Naive thymus-derived CD8-positive, alpha-beta T cell (primary cell): ENCODE measurements at places on chromosomes 7 and 10. TPM values are rescaled to one million over a fixed set of nuclear protein-coding genes. Genes with fewer than 3 reads are reported as not detected.
A peak's percentile ranks its signal among the peaks of the same experiment; 100 is the strongest.

LMBR1 gene
- 136 TPM for total RNA-seq

SLC13A4 gene
- not detected for total RNA-seq

GRCh38 chr10:29922892-29923291, 136.5 kb downstream of the JCAD start:
- H3K27me3 ChIP-seq, result peaks cover 23% of the 10 kb centered on the region
- DNase-seq, result no peak
- peaks cover 10% of the 10 kb centered on the region for H3K36me3 ChIP-seq
- no peaks in the 10 kb centered on the region for H3K4me1 ChIP-seq
- no peak overlapping the region for H3K27ac ChIP-seq
- no peak overlapping the region for H3K4me3 ChIP-seq

DNA sequence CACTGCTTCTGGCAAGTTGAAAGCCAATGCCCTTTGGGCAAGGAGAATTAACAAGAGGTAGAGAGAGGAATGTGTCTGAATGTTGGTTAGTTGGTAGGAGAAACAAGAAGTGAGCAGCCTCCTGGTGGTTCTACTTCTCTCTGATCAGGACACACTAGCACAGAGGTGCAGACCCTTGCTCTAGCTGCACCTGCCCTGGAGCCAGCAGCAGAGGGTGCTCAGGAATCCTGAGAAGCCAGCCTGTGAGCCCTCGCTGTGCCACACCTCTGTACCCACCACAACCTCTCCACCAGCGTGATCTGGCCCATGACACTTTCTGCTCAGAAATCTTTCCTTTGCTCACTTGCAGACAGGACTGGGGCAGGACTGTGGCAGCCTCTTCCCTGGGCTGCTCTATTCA, 364.7 kb downstream of the RPS24 start:
- no peak overlapping the region for H3K4me3 ChIP-seq
- no peak overlapping the region for H3K27ac ChIP-seq
- no peaks in the 10 kb centered on the region for H3K36me3 ChIP-seq
- no peaks in the 10 kb centered on the region for H3K4me1 ChIP-seq
- peak; percentile 3 for DNase-seq
- H3K27me3 ChIP-seq, result no peaks in the 10 kb centered on the region

DNA sequence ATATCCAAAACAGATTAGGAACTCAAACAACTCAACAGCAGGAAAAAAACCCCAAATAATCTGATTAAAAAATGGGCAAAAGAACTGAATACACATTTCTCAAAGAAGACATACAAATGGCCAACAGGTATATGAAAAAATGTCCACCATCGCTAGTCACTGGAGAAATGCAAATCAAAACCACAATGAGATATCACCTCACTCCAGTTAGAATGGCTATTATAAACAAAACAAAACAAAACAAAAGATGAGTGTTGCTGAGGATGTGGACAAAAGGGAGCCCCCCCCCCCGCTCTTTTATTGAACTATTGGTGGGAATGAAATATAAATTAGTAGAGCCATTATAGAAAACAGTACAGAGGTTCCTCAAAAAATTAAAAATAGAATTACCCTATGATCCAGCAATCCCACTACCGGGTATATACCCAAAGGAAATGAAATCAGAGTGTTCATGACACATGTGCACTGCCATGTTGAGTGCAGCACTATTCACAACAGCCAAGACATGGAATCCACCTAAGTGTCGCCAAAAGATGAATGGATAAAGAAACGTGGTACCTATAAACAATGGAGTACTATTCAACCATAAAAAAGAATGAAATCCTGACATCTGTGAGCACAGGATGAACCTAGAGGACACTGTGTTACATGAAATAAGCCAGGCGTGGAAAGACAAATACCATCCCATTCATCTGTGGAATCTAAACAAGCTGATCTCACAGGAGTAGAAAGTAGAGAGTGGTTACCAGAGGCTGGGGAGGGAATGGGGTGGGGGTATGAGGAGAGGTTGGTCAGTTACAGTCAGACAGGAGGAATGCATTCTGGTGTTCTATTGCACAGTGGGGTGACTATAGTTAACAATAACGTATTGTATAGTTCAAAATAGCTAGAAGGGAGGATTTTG, 78.1 kb upstream of the RHEB start:
- no peak for DNase-seq
- no peak overlapping the region for H3K27ac ChIP-seq
- peaks cover 32% of the 10 kb centered on the region for H3K4me1 ChIP-seq
- no peaks in the 10 kb centered on the region for H3K27me3 ChIP-seq
- no peak overlapping the region for H3K4me3 ChIP-seq

DNA sequence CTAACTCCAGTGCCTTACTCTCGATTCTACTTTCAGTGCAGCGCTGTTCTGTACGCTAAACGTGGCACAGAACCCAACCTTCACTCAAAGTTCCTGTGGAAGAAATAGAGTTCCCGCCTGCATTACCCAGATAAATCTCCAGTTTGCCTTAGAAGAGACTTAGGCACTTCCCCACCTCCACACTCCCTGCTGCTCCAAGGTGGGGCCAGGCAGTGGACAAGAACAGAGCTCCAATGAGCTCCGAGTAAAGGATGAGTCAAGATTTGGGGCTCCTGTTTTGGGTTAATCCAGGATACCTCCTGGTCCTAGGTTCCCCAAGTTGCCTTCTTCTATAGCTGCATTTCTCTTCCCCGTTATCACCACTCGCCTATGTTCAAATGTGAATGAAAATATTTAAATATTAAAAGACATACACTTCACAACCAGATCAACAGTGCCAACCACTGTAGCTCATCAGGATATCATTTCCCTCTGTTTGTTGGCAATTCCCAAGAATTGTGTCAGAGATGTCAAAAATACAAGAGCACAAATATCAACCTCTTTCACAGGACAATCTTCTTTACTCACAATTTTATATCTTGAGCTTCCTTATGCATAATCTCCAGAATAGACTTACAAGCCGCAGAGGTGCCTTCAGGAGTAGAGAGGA, 48.0 kb downstream of the MALSU1 start:
- H3K4me3 ChIP-seq, result peak overlapping the region; percentile 89
- peaks cover 25% of the 10 kb centered on the region for H3K4me1 ChIP-seq
- no peak for DNase-seq
- H3K27me3 ChIP-seq, result no peaks in the 10 kb centered on the region
- H3K36me3 ChIP-seq, result no peaks in the 10 kb centered on the region
- H3K27ac ChIP-seq, result no peak overlapping the region

GRCh38 chr10:46284286-46285229, 2.2 kb upstream of the ANTXRL start:
- H3K4me1 ChIP-seq, result peaks cover 16% of the 10 kb centered on the region
- H3K27ac ChIP-seq, result peak overlapping the region; percentile 13
- DNase-seq, result peak; percentile 71
- peaks cover 9% of the 10 kb centered on the region for H3K27me3 ChIP-seq
- H3K4me3 ChIP-seq, result peak overlapping the region; percentile 81

DNA sequence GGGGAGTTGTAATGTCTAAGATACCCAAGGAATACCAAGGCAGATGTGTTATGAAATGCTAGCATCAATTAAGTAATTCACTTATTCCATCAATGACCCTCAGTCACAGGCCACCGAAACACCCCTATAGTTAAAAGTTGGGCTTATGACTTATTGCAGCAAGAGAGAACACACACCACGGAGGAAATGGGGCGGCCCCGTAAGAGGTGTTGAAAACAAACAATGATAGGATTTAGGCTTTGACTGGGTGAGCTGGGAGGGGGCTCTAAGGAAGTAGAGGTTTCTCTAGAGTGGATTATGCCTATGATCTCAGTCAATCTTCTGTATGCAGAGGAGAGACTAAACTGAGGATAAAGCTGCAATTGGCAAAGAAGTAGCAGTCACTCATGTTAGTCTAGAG, 45.4 kb upstream of the PRKCQ start:
- no peak overlapping the region for H3K27ac ChIP-seq
- no peaks in the 10 kb centered on the region for H3K27me3 ChIP-seq
- peaks cover 15% of the 10 kb centered on the region for H3K4me1 ChIP-seq
- peaks cover 55% of the 10 kb centered on the region for H3K36me3 ChIP-seq
- H3K4me3 ChIP-seq, result no peak overlapping the region
- DNase-seq, result no peak

DNA sequence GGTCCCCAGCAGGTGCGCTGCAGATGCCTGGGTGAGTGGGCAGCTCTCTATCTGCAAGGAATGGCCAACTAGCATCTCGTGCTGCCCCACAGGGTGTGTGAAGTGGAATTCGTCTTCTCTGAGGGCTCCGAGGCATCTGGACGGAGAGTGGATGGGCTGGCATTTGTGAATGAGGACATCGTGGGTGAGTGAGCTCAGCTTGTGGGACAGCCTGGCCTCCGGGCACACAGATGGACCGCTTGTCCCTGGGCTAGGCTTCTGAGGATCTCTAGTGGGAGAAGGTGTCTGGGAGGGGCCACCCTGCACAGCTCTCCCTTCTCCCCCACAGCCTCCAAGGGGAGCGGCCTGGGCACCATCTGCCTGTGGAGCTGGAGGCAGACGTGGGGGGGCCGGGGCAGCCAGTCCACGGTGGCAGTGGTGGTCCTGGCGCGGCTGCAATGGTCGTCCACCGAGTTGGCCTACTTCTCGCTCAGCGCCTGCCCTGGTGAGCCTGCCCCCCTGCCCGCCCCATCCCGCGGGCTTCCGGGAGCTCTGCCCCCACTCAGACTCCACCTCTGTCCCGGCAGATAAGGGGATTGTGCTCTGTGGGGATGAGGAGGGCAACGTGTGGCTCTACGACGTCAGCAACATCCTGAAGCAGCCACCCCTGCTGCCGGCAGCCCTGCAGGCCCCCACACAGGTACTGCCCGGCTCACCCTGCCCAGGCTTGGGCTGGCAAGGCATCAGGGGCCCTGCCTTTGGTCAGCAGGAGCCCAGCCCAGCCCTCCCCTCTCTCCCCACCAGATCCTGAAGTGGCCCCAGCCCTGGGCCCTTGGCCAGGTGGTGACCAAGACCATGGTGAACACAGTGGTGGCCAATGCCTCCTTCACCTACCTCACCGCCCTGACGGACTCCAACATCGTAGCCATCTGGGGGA, 6.3 kb downstream of the POLR2J start:
- H3K36me3 ChIP-seq, result peaks cover 10% of the 10 kb centered on the region
- H3K4me1 ChIP-seq, result peaks cover 3% of the 10 kb centered on the region
- no peak overlapping the region for H3K4me3 ChIP-seq
- no peak for DNase-seq
- H3K27ac ChIP-seq, result no peak overlapping the region
- H3K27me3 ChIP-seq, result no peaks in the 10 kb centered on the region

- H3K27me3 ChIP-seq, result peaks cover 23% of the 10 kb centered on the region
- no peaks in the 10 kb centered on the region for H3K36me3 ChIP-seq
- no peaks in the 10 kb centered on the region for H3K4me1 ChIP-seq
Observed at GRCh38 chr10:112295853-112296830, 12.9 kb downstream of the TECTB start.

DNA sequence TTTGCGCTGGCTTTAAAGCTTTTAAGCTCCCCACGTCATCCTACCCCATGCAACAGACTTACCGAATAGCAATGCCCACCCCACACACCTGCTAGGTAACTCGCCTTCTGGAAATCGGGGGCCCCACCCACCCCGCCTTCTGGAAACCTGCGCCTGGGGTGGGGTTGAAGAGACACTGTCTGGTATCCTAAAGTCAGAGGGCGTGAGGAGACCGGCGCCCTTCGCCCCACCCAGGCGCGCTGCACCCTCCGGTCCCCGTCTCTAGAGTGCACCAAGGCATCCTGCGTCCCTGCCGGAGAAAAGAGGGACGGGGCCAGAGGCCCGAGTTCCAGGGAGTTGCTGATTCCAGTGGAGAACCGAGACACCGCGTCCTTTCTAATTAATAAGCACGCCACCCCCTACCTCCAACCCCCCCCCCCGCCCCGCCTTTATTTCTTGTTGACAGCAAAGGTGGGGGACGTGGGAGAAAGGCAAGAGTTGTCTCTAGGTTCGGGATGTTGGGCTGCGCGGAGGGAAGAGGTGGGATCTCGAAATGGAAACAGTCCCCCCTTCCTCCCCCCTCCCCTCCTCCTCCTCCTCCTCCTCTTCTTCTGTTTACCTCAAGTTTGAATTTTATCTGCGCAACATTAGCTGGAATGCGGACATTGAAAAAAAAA, 220.9 kb upstream of the MKLN1 start:
- H3K36me3 ChIP-seq, result peaks cover 9% of the 10 kb centered on the region
- H3K27me3 ChIP-seq, result no peaks in the 10 kb centered on the region
- peak overlapping the region; percentile 95 for H3K4me3 ChIP-seq
- H3K4me1 ChIP-seq, result peaks cover 74% of the 10 kb centered on the region
- peak overlapping the region; percentile 99 for H3K27ac ChIP-seq

- peak overlapping the region; percentile 3 for H3K4me3 ChIP-seq
- peak overlapping the region; percentile 75 for H3K27ac ChIP-seq
- no peaks in the 10 kb centered on the region for H3K27me3 ChIP-seq
- DNase-seq, result no peak
- peaks cover 38% of the 10 kb centered on the region for H3K4me1 ChIP-seq
- H3K36me3 ChIP-seq, result no peaks in the 10 kb centered on the region
Observed at GRCh38 chr7:144821067-144821466, 14.8 kb downstream of the TPK1 start.

DNA sequence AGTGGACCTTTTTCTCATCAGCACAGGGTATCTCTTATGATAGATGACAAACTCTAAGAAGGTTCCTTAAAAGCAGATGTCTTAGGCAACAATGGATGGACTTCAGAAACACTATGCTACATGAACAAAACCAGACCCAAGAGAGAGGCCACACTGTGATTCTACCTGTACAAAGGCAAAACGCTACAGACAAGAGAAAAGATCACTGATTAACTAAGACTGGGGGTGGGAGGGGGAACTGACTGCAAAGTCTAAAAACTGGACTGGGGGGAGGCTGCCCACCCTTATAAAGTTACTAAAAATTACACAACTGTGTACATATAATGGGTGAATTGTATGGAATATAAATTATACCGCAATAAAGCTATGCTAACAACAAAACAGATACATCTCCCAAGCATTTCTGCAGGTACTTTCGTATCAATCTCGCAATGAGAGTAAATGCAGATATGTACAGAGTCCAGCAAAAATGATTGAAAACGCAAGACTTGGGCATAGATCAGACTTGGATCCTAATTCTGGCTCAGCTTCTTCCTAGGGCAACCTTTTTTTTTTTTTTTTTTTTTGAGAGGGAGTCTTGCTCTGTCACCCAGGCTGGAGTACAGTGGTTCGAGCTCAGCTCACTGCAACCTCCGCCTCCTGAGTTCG, 179.7 kb downstream of the FAM107B start:
- no peaks in the 10 kb centered on the region for H3K27me3 ChIP-seq
- no peak for DNase-seq
- H3K4me3 ChIP-seq, result no peak overlapping the region
- peak overlapping the region; percentile 92 for H3K27ac ChIP-seq
- H3K4me1 ChIP-seq, result peaks cover 32% of the 10 kb centered on the region
- H3K36me3 ChIP-seq, result peaks cover 44% of the 10 kb centered on the region

DNA sequence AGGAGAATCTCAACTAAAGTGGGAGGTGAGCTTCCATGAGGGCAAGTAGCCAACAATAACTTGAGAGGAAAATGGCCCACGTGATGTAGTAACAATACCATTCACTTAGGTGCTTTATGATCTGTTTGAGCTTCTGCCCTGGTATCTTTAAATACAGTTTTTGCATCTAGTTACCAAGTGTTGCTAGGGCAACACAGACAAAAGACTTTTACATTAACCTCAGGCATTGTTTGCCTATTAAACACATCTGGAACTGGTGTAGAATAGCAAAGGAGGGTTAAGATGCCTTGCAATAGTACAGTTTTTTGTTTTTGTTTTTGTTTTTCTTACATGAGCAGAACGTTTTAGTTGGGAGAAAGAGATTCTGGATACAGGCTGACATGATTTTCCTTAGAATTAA, 97.7 kb upstream of the MTPN start:
- no peak for DNase-seq
- H3K27me3 ChIP-seq, result no peaks in the 10 kb centered on the region
- H3K36me3 ChIP-seq, result no peaks in the 10 kb centered on the region
- H3K27ac ChIP-seq, result no peak overlapping the region
